OCI-LY7 (cell line): ENCODE measurements at places on chromosomes 2 and 18. TPM values are rescaled to one million over a fixed set of nuclear protein-coding genes. Genes with fewer than 3 reads are reported as not detected.

MPP4 gene
- not detected in 2 replicates for total RNA-seq

TNS1 gene
- not detected in 2 replicates for total RNA-seq

IL1RN gene
- not detected in 2 replicates for total RNA-seq

CRYGD gene
- total RNA-seq: not detected in 2 replicates

PFN4 gene
- not detected in 2 replicates for total RNA-seq

PID1 gene
- not detected in 2 replicates for total RNA-seq

C2orf78 gene
- not detected in 2 replicates for total RNA-seq

FIGN gene
- not detected in 2 replicates for total RNA-seq
